Stimulated activated CD8-positive, alpha-beta memory T cell treated with anti-CD3 and anti-CD28 coated beads, Interleukin-2, amount 100 ng/mL, for 1 hour (primary cell): ENCODE measurements at places on chromosomes 11 and 22.

GRCh38 chr11:73277467-73277866 lies 5.3 kb downstream of the P2RY6 start:
- DNase-seq: no peak

DNA sequence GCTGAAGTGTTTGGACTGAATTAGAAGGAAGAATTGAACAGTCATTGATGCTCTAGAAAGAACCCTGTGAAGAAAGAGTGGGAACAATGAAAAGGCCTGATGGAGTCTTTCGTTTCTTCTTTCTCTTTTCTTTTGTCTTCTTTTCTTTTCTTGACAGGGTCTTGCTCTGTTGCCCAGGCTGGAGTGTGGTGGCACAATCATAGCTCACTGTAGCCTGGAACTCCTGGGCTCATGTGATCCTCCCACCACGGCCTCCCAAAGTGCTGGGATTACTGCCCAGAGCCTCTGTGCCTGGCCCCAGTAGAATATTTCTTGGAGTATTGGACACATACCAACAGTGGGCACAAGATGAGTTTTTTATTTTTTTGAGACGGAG lies 1.1 kb downstream of the FEN1 start:
- DNase-seq: no peak

DNA sequence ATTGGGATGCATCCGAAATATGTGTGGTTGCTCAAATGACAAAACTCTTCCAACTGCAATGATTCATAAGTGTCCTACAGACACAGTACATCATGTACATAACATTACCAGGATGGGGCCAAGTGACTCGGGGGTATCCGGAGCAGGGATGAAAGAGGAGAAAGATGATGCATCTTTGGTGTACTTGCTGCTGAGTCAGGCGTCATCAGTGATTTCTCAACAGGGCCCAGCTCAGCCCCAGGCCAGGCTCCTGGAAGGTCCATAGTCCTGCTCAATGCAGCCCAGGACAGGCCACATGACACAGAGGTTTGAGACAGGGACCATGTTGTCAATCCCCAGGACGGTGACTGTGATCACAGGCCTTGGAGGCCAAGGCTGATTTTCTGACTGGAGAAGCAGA lies 59.3 kb downstream of the GGTLC2 start:
- no peak for DNase-seq

- no peak for DNase-seq
Observed at GRCh38 chr11:13126430-13126829, 117.3 kb downstream of the RASSF10 start.

- no peak for DNase-seq
Observed at GRCh38 chr22:40855071-40855978, 1.1 kb downstream of the ST13 start.
